Natural killer cell (primary cell): ENCODE measurements at places on chromosomes 2 and 18.

DNA sequence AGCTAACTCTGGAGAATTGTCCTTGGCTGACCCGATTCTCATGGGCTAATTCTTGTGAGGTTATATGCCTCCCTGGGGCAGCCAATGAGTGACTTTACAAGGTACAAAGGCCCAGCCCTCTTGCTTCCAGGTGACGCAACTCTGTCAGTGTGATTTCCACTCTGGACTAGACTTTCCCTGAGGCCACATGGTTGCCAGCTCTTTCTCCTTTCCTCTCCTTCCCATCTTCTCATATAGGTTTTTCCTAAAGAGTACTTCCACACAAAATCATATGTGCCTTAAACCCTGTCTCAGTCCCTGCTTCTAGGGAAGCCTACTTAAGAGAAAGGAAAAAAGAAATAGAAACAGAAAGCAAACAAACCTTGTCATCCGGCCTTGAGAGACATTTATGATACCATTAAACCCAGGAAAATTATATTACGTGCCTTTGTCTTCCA lies 226.2 kb upstream of the ZSWIM2 start:
- DNase-seq: no peak

GRCh38 chr2:24559473-24560113 lies 68.5 kb downstream of the NCOA1 start:
- DNase-seq: no peak

GRCh38 chr18:31446854-31447253 lies 687 bp upstream of the DSG3 start:
- DNase-seq: no peak

GRCh38 chr2:11799826-11800225 lies 53.4 kb downstream of the LPIN1 start:
- no peak for DNase-seq

- DNase-seq: no peak
Observed at GRCh38 chr2:182004945-182005520, 19.4 kb downstream of the PPP1R1C start.

DNA sequence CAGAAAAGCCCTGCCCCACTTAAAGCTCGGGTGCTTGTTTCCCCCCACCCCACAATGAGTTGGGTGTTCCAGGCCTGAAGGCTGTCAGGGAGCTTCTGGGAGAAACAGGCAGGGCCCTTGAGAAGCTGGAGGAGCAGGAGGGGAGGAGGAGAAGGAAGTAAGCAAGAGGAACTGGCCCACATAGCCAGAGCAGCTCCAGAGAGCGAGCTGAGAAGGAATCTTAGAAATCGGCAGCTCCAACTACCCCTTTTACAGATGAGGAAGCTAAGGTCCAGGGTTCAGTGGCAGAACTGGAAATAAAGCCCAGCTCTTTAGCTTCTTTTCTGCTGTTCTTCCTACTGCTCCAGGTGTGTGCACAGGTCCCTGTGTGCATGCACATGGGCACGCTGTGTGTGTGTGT lies 12.7 kb upstream of the KCNK3 start:
- DNase-seq: no peak

DNA sequence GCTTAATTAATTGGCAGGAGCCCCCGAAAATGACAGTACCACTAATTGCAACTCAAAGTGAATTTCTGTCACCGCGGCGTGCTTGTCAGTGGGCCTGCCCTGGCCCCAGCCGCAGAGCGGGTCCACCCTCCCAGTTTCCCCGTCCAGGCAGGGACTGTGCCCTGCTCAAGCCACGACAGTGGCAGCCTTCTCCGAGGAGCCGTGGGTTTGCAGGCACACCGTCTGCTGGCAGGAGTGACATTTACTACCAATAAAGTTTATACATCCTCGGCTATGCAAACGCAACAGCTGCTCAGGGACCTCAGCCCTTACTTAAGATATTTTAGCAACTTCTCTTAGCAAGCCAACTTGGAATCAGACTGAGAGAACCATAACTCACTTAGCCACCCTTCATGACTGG lies 112.7 kb downstream of the GBX2 start:
- DNase-seq: no peak

GRCh38 chr2:179263446-179264367 lies 925 bp downstream of the SESTD1 start:
- peak; percentile 19 for DNase-seq

GRCh38 chr2:104504331-104505073 lies 349.4 kb upstream of the POU3F3 start:
- DNase-seq: no peak

DNA sequence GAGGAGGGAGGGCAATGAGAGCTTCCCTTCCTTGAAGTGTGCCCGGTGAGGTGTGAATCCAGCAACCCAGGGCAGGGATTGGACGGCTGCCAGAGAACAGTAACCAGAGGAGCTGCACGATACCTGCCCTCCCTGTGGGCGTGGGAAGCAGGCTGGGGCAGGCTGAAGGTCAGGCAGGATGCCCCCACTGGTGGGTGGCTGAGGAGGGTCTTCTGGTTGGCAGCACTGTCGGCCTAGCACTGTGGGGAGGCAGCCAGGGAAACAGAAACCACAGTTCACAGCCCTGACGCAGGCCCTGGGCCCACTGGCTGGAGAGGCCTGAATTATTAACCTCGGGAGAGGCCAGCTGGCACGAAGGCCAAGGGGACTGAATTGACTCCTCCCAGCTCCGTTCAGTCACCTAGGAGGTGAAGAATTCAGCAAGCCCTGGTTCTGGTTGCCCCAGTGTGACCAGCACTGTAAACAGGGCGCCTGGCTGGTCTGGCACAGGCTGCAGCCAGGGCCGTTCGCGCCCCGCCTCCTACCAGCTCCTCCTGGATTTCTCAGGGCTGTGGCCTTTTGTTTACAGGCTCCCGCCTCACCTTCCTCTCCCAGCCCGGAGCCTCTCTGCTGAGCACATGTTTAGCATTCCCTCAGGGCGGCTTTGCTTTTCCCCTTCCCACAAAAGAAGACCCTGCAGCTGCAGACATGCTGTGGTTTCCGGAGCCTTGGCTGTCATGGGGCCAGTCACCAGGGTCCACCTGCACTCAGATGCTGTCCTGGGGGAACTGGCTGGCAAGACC lies 97.8 kb downstream of the B3GNT2 start:
- no peak for DNase-seq
